ENCODE measurements at places on chromosomes 3 and 15.

- DNase-seq: no peak
These were observed 333.9 kb upstream of the ARPP21 start for GRCh38 chr3:35305406-35305805.

GRCh38 chr3:114730397-114730796, 416.7 kb downstream of the ZBTB20 start:
- DNase-seq: no peak

GRCh38 chr15:60009124-60009960, 5.2 kb downstream of the FOXB1 start:
- DNase-seq: no peak

DNA sequence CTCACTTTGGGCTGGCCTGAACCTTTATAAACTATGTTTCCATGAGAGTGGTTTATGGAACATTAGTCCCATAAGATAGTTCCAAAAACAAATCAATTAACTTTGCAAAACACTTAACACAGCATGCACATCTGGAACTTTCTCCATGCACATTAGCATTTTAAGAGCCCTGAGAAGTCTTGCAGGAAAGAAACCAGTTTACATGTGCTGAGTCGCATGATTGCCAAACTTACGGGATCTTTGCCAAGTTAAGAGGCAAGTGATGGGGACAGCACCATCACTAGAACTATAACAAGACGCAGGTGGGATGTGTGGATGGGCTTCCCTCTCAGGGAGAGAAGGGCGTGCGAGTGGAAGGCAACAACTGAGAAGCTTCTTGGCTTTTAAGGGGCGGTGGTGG, 20.7 kb downstream of the ADAMTS9 start:
- DNase-seq: no peak

GRCh38 chr3:115628075-115628412, 4.7 kb downstream of the GAP43 start:
- no peak for DNase-seq

All from suppressor macrophage treated with lipopolysaccharide for 4 hours (primary cell).